A673 (cell line): ENCODE measurements at places on chromosomes 2 and 18.

DNA sequence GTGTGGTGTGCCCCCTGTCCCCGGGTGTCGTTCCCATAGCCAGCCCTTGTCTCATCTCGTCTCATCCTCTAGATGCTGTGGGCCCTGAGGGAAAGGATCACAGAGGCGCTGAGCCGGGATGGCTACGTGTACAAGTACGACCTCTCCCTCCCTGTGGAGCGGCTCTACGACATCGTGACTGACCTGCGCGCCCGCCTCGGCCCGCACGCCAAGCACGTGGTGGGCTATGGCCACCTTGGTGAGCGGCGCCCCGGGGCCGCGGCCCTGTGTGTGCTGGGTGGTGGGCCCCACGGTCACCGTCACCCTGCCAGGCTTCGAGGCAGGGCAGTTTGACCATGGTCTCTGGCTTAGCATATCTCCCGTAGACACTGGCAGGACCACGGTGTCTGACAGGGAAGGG is 20.8 kb upstream of the GAL3ST2 start:
- H3K4me3 ChIP-seq, result no peak overlapping the region
- peaks cover 30% of the 10 kb centered on the region for H3K36me3 ChIP-seq

- H3K27ac ChIP-seq, result no peak overlapping the region
- no peaks in the 10 kb centered on the region for H3K27me3 ChIP-seq
These were observed 259.0 kb downstream of the L3MBTL4 start for GRCh38 chr18:6155707-6156106.

DNA sequence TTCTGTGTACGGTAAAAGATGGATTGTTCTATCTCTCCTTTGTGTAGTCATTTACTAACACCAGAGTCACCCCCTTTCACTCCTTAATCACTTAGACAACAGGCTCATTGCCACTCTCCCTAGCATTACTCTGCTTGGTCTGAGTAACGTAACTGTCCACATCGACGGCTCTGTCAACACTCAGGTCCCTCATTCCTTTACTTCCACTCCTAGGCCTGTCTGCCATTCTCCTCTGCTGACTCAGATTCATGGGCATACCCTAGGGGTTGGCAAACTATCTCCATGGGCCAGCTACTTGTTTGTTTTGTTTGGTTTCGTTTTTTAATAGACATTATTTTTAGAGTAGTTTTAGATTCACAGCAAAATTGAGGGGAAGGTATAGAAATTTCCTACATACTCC is 243.9 kb downstream of the NR4A2 start:
- DNase-seq, result no peak
- H3K4me3 ChIP-seq, result no peak overlapping the region
- H3K36me3 ChIP-seq, result no peaks in the 10 kb centered on the region
- no peaks in the 10 kb centered on the region for H3K4me1 ChIP-seq

DNA sequence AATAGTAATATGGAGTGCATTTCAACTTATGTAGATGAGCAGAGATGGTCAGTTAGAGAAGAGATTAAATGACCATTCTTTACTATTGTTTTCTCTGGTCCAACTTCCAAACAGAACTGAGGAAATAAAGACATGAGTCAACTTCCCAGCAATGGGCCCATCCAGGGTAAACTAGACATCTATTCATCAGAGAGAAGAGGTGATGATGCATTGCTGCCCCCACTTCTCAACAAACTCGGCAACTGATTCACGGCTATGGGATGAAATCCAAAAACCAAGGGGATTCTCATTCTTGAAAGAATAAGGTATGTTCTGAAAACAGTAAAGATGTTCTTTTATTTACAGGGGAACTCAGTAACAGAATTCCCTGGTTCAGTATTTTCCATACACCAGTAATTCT is 190.7 kb downstream of the RDH14 start:
- no peak overlapping the region for H3K27ac ChIP-seq
- H3K4me3 ChIP-seq, result no peak overlapping the region
- peaks cover 5% of the 10 kb centered on the region for H3K36me3 ChIP-seq

GRCh38 chr2:39664888-39665591 is 677 bp upstream of the TMEM178A start:
- H3K36me3 ChIP-seq, result no peaks in the 10 kb centered on the region
- peaks cover 67% of the 10 kb centered on the region for H3K27me3 ChIP-seq
- DNase-seq, result no peak
- peaks cover 6% of the 10 kb centered on the region for H3K4me1 ChIP-seq
- no peak overlapping the region for H3K27ac ChIP-seq
- H3K4me3 ChIP-seq, result no peak overlapping the region

DNA sequence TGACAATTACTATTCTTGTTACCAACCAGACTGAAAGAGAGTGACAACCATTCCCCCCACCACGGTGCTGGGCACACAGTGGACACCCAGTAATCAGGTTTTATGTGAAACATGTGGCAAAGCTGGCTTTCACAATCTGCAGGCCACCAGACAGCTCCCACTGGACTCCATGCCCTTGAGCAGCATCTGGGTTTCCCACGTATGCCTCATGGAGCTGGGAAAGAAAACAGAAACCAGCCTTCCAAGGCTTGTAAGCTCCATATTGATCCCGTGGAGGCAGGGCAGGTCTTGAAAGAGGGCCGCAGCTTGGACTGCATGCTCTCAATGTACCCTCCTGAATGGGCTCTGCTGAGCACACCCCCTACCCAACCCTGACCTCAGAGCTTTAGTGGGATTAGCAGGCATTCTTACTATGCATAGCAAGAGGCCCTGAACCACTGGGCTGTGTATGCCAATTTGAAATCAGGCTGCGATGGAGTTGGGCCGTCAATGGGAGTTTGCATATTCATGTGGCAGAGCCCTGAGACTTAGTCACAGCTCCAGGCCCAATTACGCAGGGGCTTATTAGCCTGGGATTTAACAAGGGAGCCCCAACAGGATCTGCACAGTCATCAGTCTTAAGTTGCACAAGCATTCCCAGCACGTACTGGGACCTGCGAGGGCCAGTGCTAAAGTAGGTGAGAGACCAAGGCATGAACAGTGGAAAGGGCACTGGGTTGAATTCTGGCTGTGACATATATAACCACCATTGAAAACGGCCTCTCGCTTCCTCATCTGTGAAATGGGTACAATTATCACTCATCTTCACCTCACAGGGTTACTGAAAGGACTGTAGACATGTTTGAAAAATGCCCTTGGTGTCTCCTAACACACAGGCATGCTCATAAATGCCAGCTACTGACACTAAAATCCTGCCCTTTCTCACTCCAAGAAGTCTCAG is 10.5 kb downstream of the C1QL2 start:
- H3K4me1 ChIP-seq, result no peaks in the 10 kb centered on the region
- H3K27ac ChIP-seq, result no peak overlapping the region
- no peaks in the 10 kb centered on the region for H3K36me3 ChIP-seq
- peaks cover 24% of the 10 kb centered on the region for H3K27me3 ChIP-seq
- DNase-seq, result peak; percentile 21

GRCh38 chr18:34834897-34835296 is 124.8 kb downstream of the DTNA start:
- no peaks in the 10 kb centered on the region for H3K27me3 ChIP-seq
- H3K36me3 ChIP-seq, result no peaks in the 10 kb centered on the region
- no peak overlapping the region for H3K27ac ChIP-seq
- no peak for DNase-seq

DNA sequence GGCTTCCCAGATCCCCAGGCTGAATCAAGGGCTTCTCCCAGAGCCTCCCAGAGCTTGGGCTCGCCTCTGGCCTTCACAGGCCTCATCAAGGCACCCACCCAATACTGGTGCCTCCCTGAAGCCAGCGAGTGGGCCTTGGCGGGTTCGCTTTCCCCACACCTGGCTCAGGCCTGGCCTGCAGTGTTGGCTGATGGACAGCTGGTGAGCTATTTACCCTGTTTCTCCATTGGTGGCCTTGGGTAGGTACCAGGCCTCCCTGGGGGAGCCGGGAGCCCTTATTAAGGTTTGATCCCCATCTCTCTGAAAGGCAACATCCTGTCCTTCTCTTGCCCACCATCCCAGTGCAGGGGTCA is 18.2 kb upstream of the DUSP2 start:
- H3K27me3 ChIP-seq, result no peaks in the 10 kb centered on the region
- peaks cover 3% of the 10 kb centered on the region for H3K4me1 ChIP-seq
- H3K36me3 ChIP-seq, result no peaks in the 10 kb centered on the region
- H3K4me3 ChIP-seq, result no peak overlapping the region

DNA sequence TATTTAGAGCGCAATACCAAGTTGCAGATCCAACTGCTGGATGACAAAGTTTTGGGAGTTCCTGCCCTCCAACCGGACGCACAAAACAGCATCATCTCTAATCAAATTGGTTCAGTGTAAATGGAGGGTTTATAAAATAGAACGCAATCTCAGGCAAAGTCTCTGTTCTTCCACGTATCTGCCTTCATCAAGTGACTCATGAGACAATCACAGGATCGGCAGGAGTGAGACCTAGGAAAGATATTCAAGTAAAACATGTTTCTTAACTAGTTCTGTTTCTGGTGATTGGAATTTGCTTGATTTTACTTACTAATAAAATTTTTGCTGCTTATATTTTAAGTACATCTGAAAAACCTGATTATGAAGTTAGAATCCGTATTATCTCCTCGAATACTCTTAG is 7.6 kb downstream of the FZD5 start:
- H3K4me3 ChIP-seq, result no peak overlapping the region
- no peak overlapping the region for H3K27ac ChIP-seq
- H3K36me3 ChIP-seq, result no peaks in the 10 kb centered on the region
- DNase-seq, result no peak

DNA sequence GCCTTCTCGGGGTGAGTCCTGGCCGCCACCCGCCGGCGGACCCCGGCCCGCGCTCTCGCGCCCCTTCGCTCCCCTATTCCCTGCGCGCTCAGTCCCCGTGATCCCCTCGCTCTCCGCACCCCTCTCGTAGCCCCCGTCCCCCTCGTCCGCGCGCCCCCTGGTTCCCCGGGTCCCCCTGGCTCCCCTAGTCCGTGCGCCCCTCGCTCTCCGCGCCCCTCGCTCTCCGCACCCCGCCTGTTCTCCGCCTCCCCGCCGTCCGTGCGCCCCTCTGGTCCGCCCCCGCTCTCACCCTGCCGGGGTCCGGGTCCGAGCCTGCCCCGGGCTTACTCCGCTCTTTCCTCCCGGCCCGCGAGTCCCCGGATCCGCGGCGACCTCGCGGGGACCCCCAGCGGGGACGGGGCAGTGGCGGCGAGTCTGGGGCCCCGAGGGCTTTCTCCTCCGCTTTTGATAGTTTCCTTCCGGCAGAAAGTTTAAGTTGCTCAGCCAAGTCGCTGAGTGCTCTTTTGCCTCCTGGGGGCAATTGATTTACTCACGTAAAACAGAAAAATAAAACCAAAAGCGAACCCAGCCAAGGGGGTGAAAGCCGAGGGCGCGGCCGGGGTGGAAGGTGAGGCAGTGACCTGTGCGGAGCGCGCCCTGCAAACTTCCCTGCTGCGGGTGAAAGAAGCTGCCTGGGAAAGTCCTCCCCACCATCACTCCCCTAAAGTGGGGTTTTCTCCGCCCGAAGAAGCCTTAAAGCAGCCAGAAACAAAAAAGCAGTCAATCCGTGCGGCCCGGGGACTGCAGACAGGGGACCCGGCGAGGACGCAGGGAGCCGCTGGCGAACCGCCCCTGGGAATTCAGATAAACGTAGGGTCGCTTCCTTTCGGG is 568 bp downstream of the RAB31 start:
- H3K27ac ChIP-seq, result peak overlapping the region; percentile 48
- no peaks in the 10 kb centered on the region for H3K36me3 ChIP-seq
- DNase-seq, result peak; percentile 33
- peak overlapping the region; percentile 68 for H3K4me3 ChIP-seq
- peaks cover 12% of the 10 kb centered on the region for H3K4me1 ChIP-seq

GRCh38 chr2:104340162-104340561 is 513.8 kb upstream of the POU3F3 start:
- H3K27me3 ChIP-seq, result no peaks in the 10 kb centered on the region
- no peak overlapping the region for H3K4me3 ChIP-seq
- H3K27ac ChIP-seq, result no peak overlapping the region
- H3K36me3 ChIP-seq, result no peaks in the 10 kb centered on the region
- no peak for DNase-seq

GRCh38 chr2:101751875-101752619 is 54.5 kb downstream of the MAP4K4 start:
- H3K36me3 ChIP-seq, result no peaks in the 10 kb centered on the region
- no peaks in the 10 kb centered on the region for H3K27me3 ChIP-seq
- peaks cover 58% of the 10 kb centered on the region for H3K4me1 ChIP-seq
- H3K4me3 ChIP-seq, result no peak overlapping the region
- DNase-seq, result no peak

- DNase-seq, result no peak
- no peaks in the 10 kb centered on the region for H3K36me3 ChIP-seq
These were observed 72.7 kb downstream of the TMEM247 start for GRCh38 chr2:46552079-46552478.

- H3K36me3 ChIP-seq, result peaks cover 6% of the 10 kb centered on the region
- no peak overlapping the region for H3K27ac ChIP-seq
- H3K27me3 ChIP-seq, result no peaks in the 10 kb centered on the region
- peaks cover 5% of the 10 kb centered on the region for H3K4me1 ChIP-seq
- no peak overlapping the region for H3K4me3 ChIP-seq
- DNase-seq, result no peak
These were observed 2.0 kb downstream of the DNAJC27 start for GRCh38 chr2:24969784-24970183.

GRCh38 chr18:77047803-77048419 is 84.7 kb downstream of the MBP start:
- H3K4me1 ChIP-seq, result no peaks in the 10 kb centered on the region
- H3K36me3 ChIP-seq, result no peaks in the 10 kb centered on the region
- no peak overlapping the region for H3K4me3 ChIP-seq
- no peak overlapping the region for H3K27ac ChIP-seq
- no peaks in the 10 kb centered on the region for H3K27me3 ChIP-seq

DNA sequence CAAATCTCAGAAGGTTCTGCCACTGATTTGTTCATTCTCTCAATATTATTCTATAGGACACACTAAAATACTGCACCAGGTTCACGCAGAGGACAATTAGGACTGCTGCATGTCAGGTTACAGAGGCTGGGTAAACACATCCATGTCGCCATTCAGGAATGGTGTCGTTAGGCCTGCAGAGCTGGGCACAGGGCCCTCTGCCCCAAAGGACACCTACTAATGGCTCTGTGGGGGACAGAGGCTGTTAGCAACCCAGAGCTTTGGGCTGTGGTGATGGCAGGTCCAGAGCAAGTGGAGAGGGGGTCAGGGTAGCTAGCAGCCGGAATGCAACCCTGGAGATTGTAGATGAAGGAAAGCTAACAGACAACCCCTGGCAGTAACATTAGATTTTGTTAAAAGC is 115.9 kb downstream of the TTC32 start:
- no peak overlapping the region for H3K27ac ChIP-seq
- H3K36me3 ChIP-seq, result no peaks in the 10 kb centered on the region
- no peak for DNase-seq
